ENCODE measurements at places on chromosomes 6 and 20. TPM values are rescaled to one million over a fixed set of nuclear protein-coding genes. Genes with fewer than 3 reads are reported as not detected.

IL17F gene
- not detected for total RNA-seq

KIF25 gene
- not detected for total RNA-seq

GPR6 gene
- total RNA-seq = not detected

FNDC11 gene
- total RNA-seq = 1.8 TPM

NKX2-4 gene
- total RNA-seq = not detected

BRPF3 gene
- total RNA-seq = 8.6 TPM

RHAG gene
- total RNA-seq = not detected

EPPIN gene
- not detected for total RNA-seq

MAP3K5 gene
- total RNA-seq = 0.91 TPM

KHDC1L gene
- total RNA-seq = not detected

HLA-G gene
- not detected for total RNA-seq

EDN3 gene
- total RNA-seq = not detected

Data from A172 (cell line).